Upper lobe of right lung (tissue), 1 donor: ENCODE measurements at places on chromosomes 6 and 20.

- H3K4me3 ChIP-seq: no peak overlapping the region
- no peak for DNase-seq
- no peak overlapping the region for H3K27ac ChIP-seq
- H3K4me1 ChIP-seq: peaks cover 7% of the 10 kb centered on the region
Measured at GRCh38 chr20:25087186-25087929, 5.4 kb upstream of the VSX1 start.

DNA sequence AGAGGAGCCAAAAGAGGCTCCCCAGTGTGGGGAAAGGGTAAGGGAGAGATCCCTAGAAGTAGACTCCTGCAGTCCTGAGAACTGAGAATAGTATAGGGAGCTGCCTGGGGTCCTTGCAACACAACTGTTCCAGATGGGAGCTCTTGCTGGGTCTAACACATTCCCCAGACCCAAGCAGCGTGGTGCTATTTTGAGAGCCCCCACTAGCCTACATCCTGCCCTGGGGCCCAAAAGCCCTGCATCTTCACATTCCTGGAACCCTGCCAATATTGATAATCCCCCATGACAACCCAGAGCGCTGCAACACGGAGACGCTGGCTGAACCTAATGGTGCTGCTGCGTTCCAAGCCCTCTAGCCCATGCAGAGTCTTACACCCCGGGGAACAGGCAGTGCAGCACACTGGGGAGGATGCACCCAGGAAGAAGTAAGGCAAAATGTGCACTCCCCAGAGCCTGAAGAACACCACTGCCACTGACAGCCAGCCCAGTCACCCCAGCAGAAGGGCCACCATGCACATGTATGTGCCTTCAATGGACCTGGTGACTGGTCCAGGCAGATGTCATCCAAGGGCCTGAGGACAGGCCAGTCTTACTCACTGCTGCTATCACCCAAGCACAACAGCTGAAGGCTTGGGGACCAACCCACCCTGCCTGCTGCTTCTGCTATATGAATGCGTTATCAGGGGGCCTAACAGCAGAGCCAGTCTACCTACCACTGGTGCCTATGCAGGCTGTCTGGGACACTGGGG lies 7.0 kb upstream of the RNF217 start:
- peaks cover 1% of the 10 kb centered on the region for H3K4me1 ChIP-seq
- H3K27me3 ChIP-seq: no peaks in the 10 kb centered on the region
- no peak for DNase-seq

DNA sequence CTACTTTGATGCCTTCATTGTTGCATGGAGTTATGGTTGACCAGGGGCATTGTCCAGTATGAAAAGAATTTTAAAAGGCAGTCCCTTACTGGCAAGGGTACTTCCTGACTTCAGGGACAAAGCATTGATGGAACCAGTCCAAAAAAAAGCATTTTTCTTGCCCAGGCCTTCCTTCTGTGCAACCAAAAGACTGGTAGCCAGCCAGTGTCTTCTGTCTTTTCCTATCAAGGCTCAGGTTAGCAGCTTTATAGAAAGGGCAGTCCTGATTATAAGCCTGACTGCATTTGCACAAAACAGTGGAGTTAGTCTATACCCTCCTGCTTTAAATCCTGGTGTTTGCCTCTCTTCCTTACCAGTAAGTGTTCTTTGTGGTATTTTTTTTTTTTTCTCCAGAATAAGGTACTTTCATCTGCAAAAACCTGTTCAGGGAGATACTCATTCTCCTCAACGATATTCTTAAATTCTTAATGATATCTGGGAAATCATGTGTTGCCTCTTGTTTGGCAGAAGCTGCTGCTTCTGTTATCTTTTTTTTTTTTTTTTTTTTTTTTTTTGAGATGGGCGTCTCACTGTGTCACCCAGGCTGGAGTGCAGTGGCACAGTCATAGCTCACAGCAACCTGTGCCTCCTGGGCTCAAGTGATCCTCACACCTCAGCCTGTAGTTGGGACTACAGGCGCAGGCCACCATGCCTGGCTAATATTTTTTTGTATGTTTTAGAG lies 33.9 kb downstream of the SCAF8 start:
- no peaks in the 10 kb centered on the region for H3K36me3 ChIP-seq
- no peaks in the 10 kb centered on the region for H3K27me3 ChIP-seq
- no peak overlapping the region for H3K4me3 ChIP-seq
- no peak overlapping the region for H3K27ac ChIP-seq

- H3K4me3 ChIP-seq: peak overlapping the region; percentile 37
- H3K4me1 ChIP-seq: peaks cover 13% of the 10 kb centered on the region
Measured at GRCh38 chr6:133241901-133242636, 912 bp downstream of the EYA4 start.

GRCh38 chr6:68059261-68059660 lies 575.8 kb upstream of the ADGRB3 start:
- H3K4me3 ChIP-seq: no peak overlapping the region
- no peak overlapping the region for H3K27ac ChIP-seq
- no peak for DNase-seq

DNA sequence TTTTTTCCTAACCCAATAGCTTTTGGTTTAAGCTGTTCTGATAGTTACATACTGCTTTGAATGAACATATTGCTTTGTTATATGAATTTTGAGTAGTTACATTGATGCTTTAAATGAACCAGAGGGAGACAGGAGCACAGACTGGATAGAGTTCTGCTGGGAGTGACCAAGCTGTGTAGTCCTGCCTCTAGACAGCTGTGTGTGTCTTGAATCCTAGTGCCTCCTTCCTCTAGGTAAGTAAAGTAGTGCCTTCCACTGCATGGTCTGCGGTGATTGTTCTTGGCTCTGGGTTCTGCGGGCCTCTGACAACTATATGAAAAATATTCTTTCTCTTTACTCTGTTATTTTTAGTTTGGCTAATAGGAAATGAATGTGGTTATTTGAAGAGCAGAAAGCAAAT lies 46.0 kb upstream of the ADGRG6 start:
- H3K36me3 ChIP-seq: no peaks in the 10 kb centered on the region
- H3K27me3 ChIP-seq: no peaks in the 10 kb centered on the region
- no peak overlapping the region for H3K27ac ChIP-seq
- H3K4me3 ChIP-seq: no peak overlapping the region
- H3K4me1 ChIP-seq: no peaks in the 10 kb centered on the region

- no peak for DNase-seq
- H3K27ac ChIP-seq: no peak overlapping the region
- H3K4me3 ChIP-seq: no peak overlapping the region
- peaks cover 9% of the 10 kb centered on the region for H3K4me1 ChIP-seq
- no peaks in the 10 kb centered on the region for H3K36me3 ChIP-seq
Measured at GRCh38 chr6:9138936-9139335, 703.6 kb upstream of the SLC35B3 start.

DNA sequence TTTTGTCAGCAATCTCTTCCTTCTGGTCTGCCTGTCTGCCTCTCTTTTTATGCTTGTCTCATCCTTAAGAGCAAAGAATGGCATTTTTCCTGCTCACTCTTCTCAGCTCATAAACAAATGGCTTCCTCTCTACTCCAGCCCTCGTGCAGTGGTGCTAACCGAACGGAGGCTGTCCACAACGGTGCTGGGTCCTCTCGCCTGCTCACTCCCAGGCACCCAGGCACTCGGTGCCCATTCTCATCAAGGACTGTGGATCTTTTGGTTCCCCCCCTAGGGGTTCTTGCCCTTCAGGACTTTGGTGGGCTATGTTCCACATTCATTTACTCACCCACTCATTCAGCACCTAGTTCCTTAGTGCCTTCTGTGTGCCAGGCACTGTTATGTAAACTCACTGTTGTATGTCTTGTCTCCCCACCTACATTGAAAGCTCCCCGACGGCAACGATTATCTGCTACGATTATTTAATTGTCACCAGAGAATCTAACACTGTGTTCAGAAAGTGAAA lies 113.9 kb downstream of the FYN start:
- no peaks in the 10 kb centered on the region for H3K27me3 ChIP-seq
- H3K4me1 ChIP-seq: peaks cover 45% of the 10 kb centered on the region
- H3K27ac ChIP-seq: peak overlapping the region; percentile 65
- H3K4me3 ChIP-seq: peak overlapping the region; percentile 30

DNA sequence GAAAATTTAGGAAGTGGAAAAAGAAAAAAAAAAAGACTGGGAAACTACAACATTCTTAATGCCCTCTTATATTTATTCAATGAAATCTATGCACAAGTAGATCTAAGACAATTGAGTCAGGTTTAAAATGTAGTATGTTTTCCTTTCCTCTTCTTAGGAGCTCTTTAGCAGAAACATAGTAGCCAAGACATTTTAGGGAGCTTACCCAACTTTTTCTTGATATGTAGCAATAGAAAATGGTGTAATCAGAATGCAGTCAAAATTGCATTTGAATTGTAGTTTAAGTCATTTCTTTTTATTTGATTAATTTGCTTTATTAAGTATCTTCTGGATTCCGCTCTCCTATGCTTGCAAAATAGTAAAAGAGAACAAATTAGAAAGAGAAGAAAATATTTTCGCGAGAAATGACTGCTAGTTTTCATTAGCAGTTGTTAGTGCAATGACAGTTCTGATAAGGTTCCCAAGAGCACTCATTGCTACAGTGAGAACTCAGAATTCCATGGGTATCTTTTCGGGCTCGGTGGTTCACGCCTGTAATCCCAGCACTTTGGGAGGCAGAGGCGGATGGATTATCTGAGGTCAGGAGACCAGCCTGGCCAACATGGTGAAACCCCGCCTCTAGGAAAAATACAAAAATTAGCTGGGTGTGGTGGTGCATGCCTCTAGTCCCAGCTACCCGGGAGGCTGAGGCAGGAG lies 52.2 kb downstream of the JARID2 start:
- H3K36me3 ChIP-seq: no peaks in the 10 kb centered on the region
- no peaks in the 10 kb centered on the region for H3K27me3 ChIP-seq
- no peak overlapping the region for H3K27ac ChIP-seq
- DNase-seq: no peak

DNA sequence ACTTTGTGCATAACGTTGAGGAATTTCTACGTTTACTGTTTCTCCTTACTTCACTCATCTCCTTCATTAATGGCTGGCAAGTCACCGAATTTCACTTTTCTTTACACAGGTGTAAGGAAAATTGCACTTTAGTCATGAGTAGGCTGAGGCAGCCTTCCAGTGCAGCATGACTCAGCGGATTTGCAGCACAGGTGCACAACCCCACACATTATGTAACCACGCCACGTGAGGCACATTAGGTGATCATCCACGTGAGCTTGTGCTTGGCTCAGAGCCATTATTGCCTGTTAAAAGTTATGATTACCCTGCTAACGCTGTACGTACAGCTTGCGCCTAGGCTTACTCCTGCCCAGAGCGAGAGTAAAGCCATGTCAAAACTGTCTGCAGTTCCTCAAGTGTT lies 158.8 kb downstream of the NKAIN2 start:
- H3K4me1 ChIP-seq: no peaks in the 10 kb centered on the region
- H3K27me3 ChIP-seq: no peaks in the 10 kb centered on the region
- no peak overlapping the region for H3K4me3 ChIP-seq
- no peaks in the 10 kb centered on the region for H3K36me3 ChIP-seq
- no peak overlapping the region for H3K27ac ChIP-seq
- peak; percentile 83 for DNase-seq

DNA sequence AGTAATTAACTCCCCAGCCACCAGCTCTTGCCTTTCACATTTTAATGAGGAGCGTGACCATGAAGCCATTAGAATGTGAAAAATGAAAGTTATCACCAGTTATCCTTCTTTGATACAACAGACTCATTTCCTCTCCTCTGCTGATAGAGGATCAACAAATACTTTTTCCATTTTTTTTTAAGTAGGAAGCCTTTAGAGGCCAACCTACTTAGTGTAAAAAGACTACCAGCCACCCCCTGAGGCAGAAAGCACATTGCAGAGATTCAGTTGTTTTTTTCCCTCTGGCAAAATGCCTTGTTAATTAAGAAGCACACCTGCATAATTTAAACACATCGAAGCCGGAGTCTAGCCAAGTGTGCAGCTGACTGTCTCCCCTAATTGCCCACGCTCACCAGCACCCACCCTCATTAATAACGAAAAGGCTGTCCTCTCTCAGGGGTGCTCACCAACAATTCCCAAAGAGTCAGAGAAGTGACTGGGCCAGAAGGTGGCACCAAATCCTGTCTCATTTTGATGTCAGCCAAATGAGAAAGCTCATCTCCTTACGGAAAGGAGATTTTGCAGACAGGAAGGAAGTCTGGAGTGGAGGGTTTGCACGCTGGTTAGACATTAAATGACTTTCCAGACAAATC lies 60.9 kb upstream of the MC3R start:
- H3K27ac ChIP-seq: no peak overlapping the region
- no peaks in the 10 kb centered on the region for H3K4me1 ChIP-seq
- DNase-seq: no peak
- no peaks in the 10 kb centered on the region for H3K36me3 ChIP-seq
- no peaks in the 10 kb centered on the region for H3K27me3 ChIP-seq

DNA sequence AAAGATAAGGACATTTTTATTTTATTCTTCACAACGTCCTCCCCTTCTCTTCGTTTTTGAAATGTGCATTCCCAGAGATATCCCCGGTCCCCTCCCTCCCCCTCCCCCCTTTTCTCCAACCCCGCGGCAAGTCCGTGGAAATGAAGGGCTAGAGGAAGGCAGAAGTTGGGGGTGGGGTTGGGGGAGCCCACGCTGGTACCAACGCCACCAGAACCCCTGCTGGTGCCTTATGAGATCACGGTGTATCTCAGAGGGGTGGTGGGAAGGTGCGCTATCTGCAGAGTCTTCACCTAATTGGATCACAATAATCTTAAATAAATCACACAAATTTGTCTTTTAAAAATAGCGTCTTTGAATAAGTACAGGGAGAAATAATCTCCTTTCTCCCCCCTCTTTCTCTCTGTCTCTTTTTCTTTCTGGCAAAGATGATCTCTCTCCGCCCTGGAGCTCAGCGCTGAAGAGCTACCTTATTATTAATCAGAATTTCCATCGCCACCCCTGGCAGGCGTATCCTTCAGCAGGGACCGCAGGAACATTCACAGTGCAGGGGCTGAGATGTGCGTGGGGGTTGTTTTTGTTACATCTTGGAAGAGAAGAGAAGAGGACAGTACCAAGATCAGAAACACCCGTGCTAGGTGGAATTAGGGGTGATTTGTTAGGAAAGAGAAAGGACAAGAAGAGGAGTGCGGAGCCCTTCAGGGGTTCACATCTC lies 915 bp downstream of the CLVS2 start:
- no peak overlapping the region for H3K4me3 ChIP-seq
- H3K36me3 ChIP-seq: no peaks in the 10 kb centered on the region
- H3K27me3 ChIP-seq: peaks cover 38% of the 10 kb centered on the region
- H3K4me1 ChIP-seq: no peaks in the 10 kb centered on the region
- DNase-seq: no peak

- no peaks in the 10 kb centered on the region for H3K27me3 ChIP-seq
- H3K4me3 ChIP-seq: no peak overlapping the region
- no peak overlapping the region for H3K27ac ChIP-seq
- no peak for DNase-seq
Measured at GRCh38 chr6:72218125-72218524, 331.8 kb downstream of the RIMS1 start.

GRCh38 chr20:48294942-48295341 lies 509.7 kb upstream of the SULF2 start:
- DNase-seq: no peak
- H3K27ac ChIP-seq: peak overlapping the region; percentile 11
- no peaks in the 10 kb centered on the region for H3K27me3 ChIP-seq

DNA sequence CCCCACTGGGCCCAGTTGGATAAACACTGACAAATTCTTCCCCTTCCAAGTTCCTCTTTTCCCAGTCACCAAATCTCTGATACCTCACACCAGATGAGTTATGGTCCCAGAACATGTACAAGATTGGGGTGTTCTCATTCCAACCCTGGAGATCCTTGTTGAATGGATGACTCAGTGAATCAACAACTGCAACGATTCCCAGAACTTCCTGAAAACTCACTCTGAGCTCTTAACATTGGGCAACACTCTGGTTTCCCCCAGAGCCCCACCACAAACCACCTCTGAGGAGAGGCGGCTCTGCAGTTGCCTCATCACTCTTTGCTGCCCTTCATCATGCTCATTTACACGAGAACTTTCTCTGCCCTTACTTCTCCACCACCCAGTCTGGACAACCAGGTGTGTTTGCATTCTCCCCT lies 115.2 kb downstream of the MRPL14 start:
- no peaks in the 10 kb centered on the region for H3K36me3 ChIP-seq
- peak; percentile 68 for DNase-seq
- H3K27ac ChIP-seq: no peak overlapping the region
- no peaks in the 10 kb centered on the region for H3K4me1 ChIP-seq
- no peaks in the 10 kb centered on the region for H3K27me3 ChIP-seq
